ENCODE measurements at places on chromosomes 16 and 17.
A peak's percentile ranks its signal among the peaks of the same experiment; 100 is the strongest.

- DNase-seq, result no peak
These were observed 12.0 kb upstream of the CD300A start for GRCh38 chr17:74454197-74455024.

DNA sequence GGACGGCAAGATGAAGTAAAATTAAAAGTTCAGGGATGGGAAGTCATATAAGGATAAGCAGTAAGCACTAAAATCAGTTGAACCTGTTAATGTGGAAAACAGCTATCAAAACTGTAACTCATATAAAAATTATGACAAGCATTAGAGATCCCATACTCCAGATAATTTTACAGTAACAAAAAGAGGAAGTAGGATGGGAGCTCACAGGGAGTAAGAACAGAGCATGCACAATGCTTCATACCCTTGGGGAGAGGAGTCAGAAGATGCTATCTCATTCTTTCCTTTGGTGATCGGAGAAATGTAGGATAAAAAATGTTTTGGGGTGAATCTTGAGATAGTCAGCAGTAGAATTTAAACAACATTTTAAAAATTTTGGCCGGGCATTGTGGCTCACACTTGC lies 164.7 kb upstream of the CACNG5 start:
- DNase-seq, result no peak

- DNase-seq, result no peak
These were observed 410.6 kb downstream of the SLC39A11 start for GRCh38 chr17:72681844-72682243.

- DNase-seq, result no peak
These were observed 2.3 kb upstream of the MAP2K3 start for GRCh38 chr17:21282231-21282630.

DNA sequence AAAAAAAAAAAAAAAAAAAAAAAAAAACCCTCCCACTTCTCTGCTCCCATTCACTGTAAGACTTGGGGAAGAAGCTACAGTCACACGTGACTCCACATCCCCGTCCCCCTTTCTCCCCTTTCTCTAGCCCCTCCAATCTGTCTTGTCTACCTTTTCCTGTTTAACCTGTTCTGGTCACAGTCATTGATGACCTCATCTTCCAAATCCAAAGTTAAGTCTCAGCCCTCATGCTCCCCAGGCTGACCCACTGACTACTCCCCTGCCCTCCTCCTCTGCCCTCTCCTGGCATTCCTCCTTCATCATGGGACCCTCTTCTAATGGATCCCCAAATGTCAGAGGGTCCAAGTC lies 1.6 kb upstream of the CDH5 start:
- DNase-seq, result no peak

DNA sequence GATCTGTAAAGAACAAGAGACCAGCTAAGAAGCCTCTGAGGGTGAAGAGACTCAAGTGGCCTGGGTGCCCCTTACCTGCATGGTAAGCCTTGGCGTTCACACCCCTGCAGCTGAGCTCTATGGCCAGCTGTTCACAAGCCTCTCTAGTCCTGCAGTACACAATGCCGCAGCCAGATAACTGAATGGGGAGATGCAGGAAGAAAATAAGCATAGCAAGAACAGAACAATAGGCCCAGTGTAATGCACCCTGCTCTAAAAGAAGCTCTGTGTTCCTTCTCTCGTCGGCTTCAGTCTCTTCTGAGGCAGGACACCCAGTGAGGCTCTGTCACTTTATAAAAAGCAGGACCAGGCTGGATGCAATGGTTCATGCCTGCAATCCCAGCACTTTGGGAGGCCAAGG lies 5.4 kb downstream of the RECQL5 start:
- no peak for DNase-seq

- no peak for DNase-seq
These were observed 2.8 kb downstream of the HAGH start for GRCh38 chr16:1823821-1824220.

DNA sequence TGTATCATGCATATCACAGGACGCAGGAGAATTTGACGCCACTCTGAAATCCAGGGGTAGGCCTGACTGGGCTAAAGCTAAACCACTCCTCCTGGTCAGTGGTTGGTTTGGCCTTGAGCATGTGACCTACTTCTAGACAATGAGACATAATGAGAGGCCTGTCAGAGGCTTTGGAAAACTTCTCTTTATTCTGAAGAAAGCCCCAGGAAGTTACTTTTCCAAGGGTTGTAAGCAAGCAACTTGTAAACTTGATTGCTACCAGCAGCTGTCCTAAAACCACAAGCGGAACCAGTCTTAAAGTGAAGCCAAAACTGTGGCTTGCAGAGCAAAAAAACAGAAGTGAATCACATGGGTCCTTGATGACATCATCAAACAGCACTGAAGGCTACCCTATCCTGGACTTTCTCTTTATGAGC lies 138.2 kb upstream of the COX10 start:
- no peak for DNase-seq

- no peak for DNase-seq
These were observed 201.4 kb upstream of the CIBAR2 start for GRCh38 chr16:85313526-85314301.

- DNase-seq, result peak; percentile 95
These were observed at the start of gene PLA2G15 for GRCh38 chr16:68244903-68245853. Gene PLA2G15, plus strand, starts transcription at chr16:68245373. Its CDS starts 54 bp downstream, at chr16:68245427.

Data from activated naive CD4-positive, alpha-beta T cell (primary cell).